Hematopoietic multipotent progenitor cell treated with erythropoietin and hydrocortisone succinate and interleukin-3 and kit ligand, for 6 days (in vitro differentiated cells): ENCODE measurements at places on chromosomes 5 and 9.

- DNase-seq = no peak
Observed at GRCh38 chr9:3385871-3386270, 139.9 kb downstream of the RFX3 start.

GRCh38 chr5:151026679-151027078 lies 6.3 kb downstream of the GPX3 start:
- DNase-seq = no peak

GRCh38 chr9:72382405-72382804 lies 17.4 kb upstream of the ZFAND5 start:
- no peak for DNase-seq

GRCh38 chr9:11871852-11872251 lies 821.3 kb upstream of the TYRP1 start:
- DNase-seq = no peak
